ENCODE measurements at places on chromosomes 12 and 14. TPM values are rescaled to one million over a fixed set of nuclear protein-coding genes. Genes with fewer than 3 reads are reported as not detected.

The CCDC175 gene
- not detected for total RNA-seq

The TRHDE gene
- 0.59 TPM for total RNA-seq

The TMTC1 gene
- 69.2 TPM for total RNA-seq

The L3HYPDH gene
- total RNA-seq = 44.5 TPM

The LRRC43 gene
- total RNA-seq = 2.9 TPM

The RNASE7 gene
- total RNA-seq = not detected

The SRRM4 gene
- total RNA-seq = not detected

Measured in osteoblast (primary cell).